ENCODE measurements at places on chromosomes 16 and 17. TPM values are rescaled to one million over a fixed set of nuclear protein-coding genes. Genes with fewer than 3 reads are reported as not detected.

DNA sequence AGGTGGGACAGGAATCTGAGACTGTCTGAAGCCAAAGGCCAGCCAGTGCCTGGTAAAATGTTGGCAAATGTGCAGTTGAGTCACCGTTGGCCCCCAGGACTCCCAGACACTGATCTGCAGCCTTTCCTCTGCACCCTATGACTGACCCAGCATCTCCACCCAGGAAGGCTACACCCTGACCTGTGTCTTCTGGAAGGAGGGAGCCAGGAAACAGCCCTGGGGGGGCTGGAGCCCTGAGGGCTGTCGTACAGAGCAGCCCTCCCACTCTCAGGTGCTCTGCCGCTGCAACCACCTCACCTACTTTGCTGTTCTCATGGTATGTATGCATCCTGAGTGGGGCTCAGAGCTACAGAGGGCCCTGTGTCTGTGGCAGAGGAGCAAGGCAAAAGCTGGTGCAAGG lies 24.0 kb downstream of the ADGRG5 start:
- H3K4me3 ChIP-seq, result no peak overlapping the region
- H3K36me3 ChIP-seq, result no peaks in the 10 kb centered on the region
- peaks cover 6% of the 10 kb centered on the region for H3K4me1 ChIP-seq

DNA sequence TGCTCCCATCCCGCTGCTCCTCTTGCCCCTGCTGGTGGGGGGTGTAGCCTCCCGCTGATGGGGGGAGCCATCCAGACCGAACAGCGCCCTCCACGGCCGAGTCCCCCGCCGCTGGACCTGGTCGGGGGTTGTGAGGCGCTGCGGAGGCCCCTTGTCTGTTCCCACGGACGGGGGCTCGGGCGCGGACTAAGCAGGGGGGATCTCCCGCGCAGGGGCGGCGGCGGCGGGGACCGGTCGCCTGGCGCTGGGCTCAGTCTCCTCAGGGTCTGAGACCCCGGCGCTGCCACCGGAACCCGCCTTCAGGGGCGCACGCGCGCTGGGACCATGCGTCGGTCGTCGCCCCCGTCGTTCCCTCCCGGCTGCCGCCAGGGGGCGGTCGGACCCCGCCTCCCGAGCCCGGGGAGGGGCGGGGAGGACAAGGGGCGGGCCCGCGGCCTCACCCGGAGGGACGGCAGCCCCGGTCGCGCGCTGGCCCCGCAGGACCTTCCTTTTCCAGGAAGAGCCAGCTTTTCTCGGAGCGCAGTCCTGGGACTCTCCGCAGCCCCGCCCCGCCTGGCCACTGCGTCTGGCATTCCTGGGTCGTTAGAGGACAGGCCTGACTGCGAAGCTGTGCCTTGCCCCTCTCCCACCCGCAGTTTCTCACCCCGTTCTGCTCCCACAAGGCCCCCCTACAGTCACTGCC lies 6.3 kb upstream of the IL32 start:
- H3K36me3 ChIP-seq, result peaks cover 13% of the 10 kb centered on the region
- peaks cover 63% of the 10 kb centered on the region for H3K4me1 ChIP-seq
- DNase-seq, result peak; percentile 93
- no peaks in the 10 kb centered on the region for H3K27me3 ChIP-seq
- H3K27ac ChIP-seq, result peak overlapping the region; percentile 93

Gene RUNDC3A
- not detected for total RNA-seq

Gene CLDN7
- 0.53 TPM for total RNA-seq

DNA sequence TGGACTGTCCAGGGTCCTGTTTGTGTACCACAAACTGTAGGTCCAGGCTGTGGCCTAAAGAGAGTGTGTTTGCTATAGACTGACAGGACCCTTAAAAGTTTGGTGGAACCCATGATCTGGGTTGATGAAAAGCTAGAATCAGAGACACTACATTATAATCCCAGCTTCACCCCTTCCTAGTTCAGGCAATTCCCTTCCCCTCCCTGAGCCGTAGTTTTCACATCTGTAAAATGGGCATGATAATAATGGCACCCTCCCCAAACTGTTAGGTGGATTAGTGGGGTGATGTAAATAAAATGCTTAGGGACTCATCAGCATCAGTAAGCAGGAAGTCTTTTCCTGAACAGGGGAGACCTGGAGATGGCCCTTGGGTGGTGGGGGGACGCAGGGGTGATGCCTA lies 2.5 kb downstream of the SCNN1B start:
- no peak overlapping the region for H3K27ac ChIP-seq
- no peaks in the 10 kb centered on the region for H3K4me1 ChIP-seq
- no peaks in the 10 kb centered on the region for H3K36me3 ChIP-seq
- H3K27me3 ChIP-seq, result peaks cover 28% of the 10 kb centered on the region
- H3K4me3 ChIP-seq, result no peak overlapping the region

GRCh38 chr17:13352747-13353415 lies 248.8 kb downstream of the HS3ST3A1 start:
- no peaks in the 10 kb centered on the region for H3K4me1 ChIP-seq
- H3K27me3 ChIP-seq, result peaks cover 7% of the 10 kb centered on the region
- no peak overlapping the region for H3K27ac ChIP-seq

DNA sequence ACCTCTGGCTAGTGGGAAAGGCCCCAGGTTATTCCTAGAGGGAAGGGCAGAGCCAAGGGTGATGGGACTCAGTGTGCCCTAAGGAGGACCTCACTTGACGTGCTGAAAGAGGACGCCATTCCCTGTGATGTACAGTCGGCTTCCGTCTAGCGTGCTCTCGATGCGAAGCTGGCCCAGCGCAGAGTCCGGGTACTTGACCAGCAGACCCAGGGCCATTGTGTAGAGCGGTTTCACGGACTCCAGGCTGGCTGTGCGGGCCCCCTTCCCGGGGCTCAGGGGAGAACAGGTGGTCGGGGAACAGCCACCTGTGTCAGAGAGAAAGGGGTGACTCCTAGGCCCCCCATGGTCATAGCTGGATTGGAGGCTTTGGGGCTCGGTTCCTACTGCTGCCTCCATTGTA lies 19.9 kb downstream of the PLEKHG4 start:
- no peak overlapping the region for H3K27ac ChIP-seq
- no peak overlapping the region for H3K4me3 ChIP-seq
- no peaks in the 10 kb centered on the region for H3K36me3 ChIP-seq

DNA sequence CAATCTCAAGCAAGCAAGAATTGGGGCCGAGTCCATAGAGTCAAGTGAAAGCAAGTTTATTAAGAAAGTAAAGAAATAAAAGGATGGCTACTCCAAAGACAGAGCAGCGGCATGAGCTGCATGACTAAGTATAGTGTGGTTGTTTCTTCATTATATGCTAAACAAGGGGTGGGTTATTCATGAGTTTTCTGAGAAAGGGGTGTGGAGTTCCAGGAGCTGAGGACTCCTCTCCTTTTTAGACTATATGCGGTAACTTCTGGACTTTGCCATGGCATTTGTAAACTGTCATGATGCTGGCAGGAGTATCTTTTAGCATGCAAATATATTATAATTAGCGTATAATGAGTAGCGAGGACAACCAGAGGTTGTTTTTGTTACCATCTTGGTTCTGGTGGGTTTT lies 819.9 kb downstream of the KCNJ2 start:
- no peaks in the 10 kb centered on the region for H3K27me3 ChIP-seq
- DNase-seq, result no peak
- H3K36me3 ChIP-seq, result no peaks in the 10 kb centered on the region
- no peak overlapping the region for H3K4me3 ChIP-seq
- no peaks in the 10 kb centered on the region for H3K4me1 ChIP-seq

DNA sequence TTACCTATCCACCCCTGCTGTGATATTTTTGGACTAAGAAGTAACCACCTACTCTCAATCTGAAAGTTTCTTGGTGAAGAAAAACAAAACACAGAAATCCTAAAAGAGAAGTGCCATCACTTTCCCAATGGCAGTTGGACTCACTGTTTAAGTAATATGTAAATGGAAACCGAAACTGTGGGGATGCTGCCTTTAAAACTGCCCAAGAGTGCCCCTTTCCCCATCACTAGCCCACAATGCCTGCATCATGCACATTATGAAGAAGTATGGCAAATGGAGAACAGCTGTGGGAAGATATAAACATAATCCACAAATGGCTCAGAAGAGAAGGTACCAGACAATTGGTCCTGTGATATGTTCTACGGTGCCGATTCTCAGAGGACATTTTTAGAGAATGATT lies 33.5 kb upstream of the SLC6A2 start:
- DNase-seq, result no peak
- no peak overlapping the region for H3K27ac ChIP-seq
- H3K4me1 ChIP-seq, result no peaks in the 10 kb centered on the region
- H3K4me3 ChIP-seq, result no peak overlapping the region

GRCh38 chr17:74697515-74697914 lies 15.2 kb downstream of the CD300LF start:
- no peak overlapping the region for H3K4me3 ChIP-seq
- no peaks in the 10 kb centered on the region for H3K4me1 ChIP-seq
- no peaks in the 10 kb centered on the region for H3K36me3 ChIP-seq
- DNase-seq, result no peak
- H3K27ac ChIP-seq, result no peak overlapping the region

GRCh38 chr16:62966626-62967025 lies 930.4 kb upstream of the CDH8 start:
- DNase-seq, result no peak
- no peaks in the 10 kb centered on the region for H3K36me3 ChIP-seq
- H3K4me1 ChIP-seq, result no peaks in the 10 kb centered on the region
- no peak overlapping the region for H3K27ac ChIP-seq
- no peak overlapping the region for H3K4me3 ChIP-seq

GRCh38 chr16:56481468-56482122 lies 30.2 kb downstream of the OGFOD1 start:
- peaks cover 21% of the 10 kb centered on the region for H3K4me1 ChIP-seq
- no peaks in the 10 kb centered on the region for H3K27me3 ChIP-seq
- no peak overlapping the region for H3K4me3 ChIP-seq
- peaks cover 37% of the 10 kb centered on the region for H3K36me3 ChIP-seq
- no peak overlapping the region for H3K27ac ChIP-seq

GRCh38 chr17:2057760-2058585 lies 3.1 kb downstream of the HIC1 start:
- H3K27ac ChIP-seq, result no peak overlapping the region
- no peak overlapping the region for H3K4me3 ChIP-seq
- peaks cover 10% of the 10 kb centered on the region for H3K27me3 ChIP-seq
- peaks cover 38% of the 10 kb centered on the region for H3K36me3 ChIP-seq
- peaks cover 15% of the 10 kb centered on the region for H3K4me1 ChIP-seq

GRCh38 chr16:87845213-87845612 lies 24.1 kb downstream of the SLC7A5 start:
- H3K27me3 ChIP-seq, result no peaks in the 10 kb centered on the region
- no peak overlapping the region for H3K4me3 ChIP-seq
- no peak overlapping the region for H3K27ac ChIP-seq
- DNase-seq, result no peak

- no peak overlapping the region for H3K27ac ChIP-seq
- DNase-seq, result no peak
- no peaks in the 10 kb centered on the region for H3K36me3 ChIP-seq
Measured at GRCh38 chr16:50485232-50485631, 63.0 kb upstream of the NKD1 start.

GRCh38 chr16:85683363-85683762 lies 5.4 kb downstream of the GINS2 start:
- H3K36me3 ChIP-seq, result peaks cover 68% of the 10 kb centered on the region
- no peak for DNase-seq
- no peak overlapping the region for H3K27ac ChIP-seq
- H3K4me1 ChIP-seq, result peaks cover 18% of the 10 kb centered on the region
- H3K4me3 ChIP-seq, result no peak overlapping the region

DNA sequence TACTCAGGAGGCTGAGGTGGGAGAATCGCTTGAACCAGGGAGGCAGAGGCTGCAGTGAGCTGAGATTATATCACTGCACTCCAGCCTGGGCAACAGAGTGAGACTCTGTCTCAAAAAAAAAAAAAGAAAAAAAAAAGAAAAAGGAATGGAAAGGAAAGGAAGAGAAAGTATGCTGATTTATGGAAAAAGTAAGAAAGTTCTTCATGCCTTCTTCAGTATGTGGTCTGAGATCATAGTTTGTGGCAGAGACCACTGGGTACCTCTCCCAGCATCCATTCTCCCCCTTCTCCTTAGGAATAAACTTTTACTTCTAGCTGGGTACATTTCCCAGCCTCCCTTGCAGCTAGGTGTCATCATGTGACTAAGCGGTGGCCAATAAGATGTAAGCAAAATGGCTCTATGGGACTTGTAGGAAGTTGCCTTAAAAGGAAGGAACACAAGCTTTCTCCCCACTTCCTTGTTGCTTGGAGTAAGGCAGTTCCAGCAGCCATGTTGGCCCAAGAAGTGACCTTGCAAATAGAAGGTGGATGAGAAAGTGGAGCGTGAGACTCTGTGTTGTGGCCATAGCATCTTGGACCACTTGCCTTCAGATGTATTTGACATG lies 26.1 kb upstream of the XPO6 start:
- H3K4me1 ChIP-seq, result no peaks in the 10 kb centered on the region
- H3K4me3 ChIP-seq, result no peak overlapping the region
- DNase-seq, result no peak
- H3K36me3 ChIP-seq, result no peaks in the 10 kb centered on the region
- no peak overlapping the region for H3K27ac ChIP-seq

DNA sequence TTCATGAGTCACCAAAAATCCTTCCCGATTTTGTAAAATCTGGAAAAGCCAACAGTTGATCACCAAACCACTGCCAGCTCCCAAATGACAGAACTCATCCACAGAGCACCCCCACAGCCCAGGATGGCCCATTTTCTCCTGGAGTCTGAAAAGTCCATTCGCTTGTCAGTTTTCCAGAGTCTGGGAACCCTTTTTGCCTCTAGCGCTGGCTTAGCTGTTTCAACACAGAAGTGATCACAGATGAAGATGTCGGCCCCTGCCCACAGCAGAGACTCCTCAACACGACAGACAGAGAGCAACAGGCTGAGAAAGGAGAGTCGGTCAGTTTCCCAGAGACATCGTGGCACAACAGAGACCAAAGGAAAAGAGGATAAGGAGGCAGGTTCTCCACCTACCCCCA lies 66.4 kb downstream of the NXN start:
- no peaks in the 10 kb centered on the region for H3K36me3 ChIP-seq
- H3K4me1 ChIP-seq, result no peaks in the 10 kb centered on the region
- H3K27ac ChIP-seq, result no peak overlapping the region
- peaks cover 7% of the 10 kb centered on the region for H3K27me3 ChIP-seq

GRCh38 chr17:64053101-64053500 lies 32.7 kb upstream of the ICAM2 start:
- peaks cover 69% of the 10 kb centered on the region for H3K36me3 ChIP-seq
- DNase-seq, result no peak
- H3K4me3 ChIP-seq, result no peak overlapping the region
- H3K27ac ChIP-seq, result no peak overlapping the region
- peaks cover 35% of the 10 kb centered on the region for H3K4me1 ChIP-seq
- H3K27me3 ChIP-seq, result no peaks in the 10 kb centered on the region

GRCh38 chr16:72846594-72846993 lies 201.3 kb downstream of the ZFHX3 start:
- no peaks in the 10 kb centered on the region for H3K27me3 ChIP-seq
- no peak overlapping the region for H3K4me3 ChIP-seq
- H3K4me1 ChIP-seq, result peaks cover 8% of the 10 kb centered on the region
- H3K36me3 ChIP-seq, result no peaks in the 10 kb centered on the region
- H3K27ac ChIP-seq, result no peak overlapping the region
- no peak for DNase-seq

- DNase-seq, result peak; percentile 98
- peak within 1 kb of the TSS; percentile 100 for H3K4me3 ChIP-seq
- H3K27ac ChIP-seq, result peak within 1 kb of the TSS; percentile 98
- H3K4me1 ChIP-seq, result peaks cover 28% of the 10 kb centered on the region
- H3K36me3 ChIP-seq, result peaks cover 14% of the 10 kb centered on the region
Measured at GRCh38 chr16:2682209-2683021, at the start of gene KCTD5. Gene KCTD5, plus strand, starts transcription at chr16:2682523. Its CDS starts 26 bp downstream, at chr16:2682549.

All from activated CD4-positive, alpha-beta T cell treated with anti-CD3 and anti-CD28 coated beads for 36 hours (primary cell).